ENCODE measurements at places on chromosomes 4 and X.
A peak's percentile ranks its signal among the peaks of the same experiment; 100 is the strongest.

GRCh38 chr4:40990899-40991265, 223.5 kb downstream of the APBB2 start:
- no peak for DNase-seq

GRCh38 chr4:17769406-17770174, 11.8 kb downstream of the FAM184B start:
- no peak for DNase-seq

DNA sequence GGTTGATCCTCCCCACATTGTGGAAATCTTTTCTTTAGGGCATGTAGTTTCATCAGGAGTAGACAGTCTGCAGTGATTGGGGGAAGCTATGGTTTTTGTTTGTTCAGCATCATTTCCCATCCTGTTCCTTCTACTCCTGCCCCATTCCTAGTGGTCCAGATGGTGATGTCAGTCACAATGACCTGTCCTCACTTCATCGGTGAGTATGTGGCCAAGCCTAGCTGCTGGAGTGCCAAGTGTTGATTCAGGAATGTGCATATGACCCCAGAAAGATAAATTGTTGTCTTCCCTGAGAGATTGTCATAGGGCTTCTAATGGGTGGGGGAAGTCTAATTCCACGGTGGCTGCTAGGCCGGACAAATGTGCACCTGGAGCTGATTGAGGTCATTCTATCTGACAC, 130.6 kb upstream of the FAT1 start:
- DNase-seq = no peak

GRCh38 chrX:40169193-40170101, 71.7 kb upstream of the BCOR start:
- DNase-seq = peak; percentile 90

- no peak for DNase-seq
These were observed 218.3 kb upstream of the HAND2 start for GRCh38 chr4:173748353-173748752.

GRCh38 chr4:145639186-145639698, 20.1 kb downstream of the MMAA start:
- no peak for DNase-seq

DNA sequence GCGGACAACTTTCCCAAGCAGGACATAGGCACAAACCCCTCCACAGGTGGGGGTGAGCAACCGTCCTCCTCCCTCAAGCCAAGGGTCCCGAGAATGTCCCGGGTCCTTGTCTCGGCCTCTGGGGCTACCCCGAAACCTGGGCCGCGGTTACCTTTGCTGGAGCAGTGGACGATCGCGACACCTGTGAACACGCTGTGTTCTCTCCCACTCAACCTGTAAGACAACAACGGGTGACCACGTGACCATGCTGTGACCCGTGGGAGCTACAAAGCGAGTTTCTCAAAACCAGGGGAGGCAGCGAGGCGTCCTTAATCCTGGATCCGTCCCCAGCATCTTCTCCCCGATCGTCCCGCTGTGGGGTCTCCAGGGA, 17.9 kb downstream of the ASMTL start:
- peak; percentile 59 for DNase-seq

- no peak for DNase-seq
These were observed 5.0 kb downstream of the PLP2 start for GRCh38 chrX:49176421-49177326.

DNA sequence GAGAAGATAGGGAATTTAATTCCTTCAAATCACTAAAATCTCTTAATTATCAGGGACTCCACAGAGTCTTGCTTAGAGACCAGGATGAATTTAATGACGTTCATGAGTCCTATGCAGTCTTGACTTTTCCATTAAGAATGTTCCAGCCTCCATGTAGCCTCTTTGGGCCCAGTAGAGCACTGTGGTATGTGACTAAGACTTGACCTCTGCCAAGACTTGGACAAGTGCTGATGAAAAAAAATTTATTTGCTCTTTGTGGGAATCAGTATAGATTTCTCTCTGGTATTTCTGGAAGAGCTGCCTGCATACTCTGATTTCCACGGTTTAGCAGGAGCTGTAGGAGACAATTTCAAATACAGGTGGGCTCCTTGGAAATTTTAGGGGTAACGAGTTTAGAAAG, 40.6 kb downstream of the CHRDL1 start:
- DNase-seq = no peak

DNA sequence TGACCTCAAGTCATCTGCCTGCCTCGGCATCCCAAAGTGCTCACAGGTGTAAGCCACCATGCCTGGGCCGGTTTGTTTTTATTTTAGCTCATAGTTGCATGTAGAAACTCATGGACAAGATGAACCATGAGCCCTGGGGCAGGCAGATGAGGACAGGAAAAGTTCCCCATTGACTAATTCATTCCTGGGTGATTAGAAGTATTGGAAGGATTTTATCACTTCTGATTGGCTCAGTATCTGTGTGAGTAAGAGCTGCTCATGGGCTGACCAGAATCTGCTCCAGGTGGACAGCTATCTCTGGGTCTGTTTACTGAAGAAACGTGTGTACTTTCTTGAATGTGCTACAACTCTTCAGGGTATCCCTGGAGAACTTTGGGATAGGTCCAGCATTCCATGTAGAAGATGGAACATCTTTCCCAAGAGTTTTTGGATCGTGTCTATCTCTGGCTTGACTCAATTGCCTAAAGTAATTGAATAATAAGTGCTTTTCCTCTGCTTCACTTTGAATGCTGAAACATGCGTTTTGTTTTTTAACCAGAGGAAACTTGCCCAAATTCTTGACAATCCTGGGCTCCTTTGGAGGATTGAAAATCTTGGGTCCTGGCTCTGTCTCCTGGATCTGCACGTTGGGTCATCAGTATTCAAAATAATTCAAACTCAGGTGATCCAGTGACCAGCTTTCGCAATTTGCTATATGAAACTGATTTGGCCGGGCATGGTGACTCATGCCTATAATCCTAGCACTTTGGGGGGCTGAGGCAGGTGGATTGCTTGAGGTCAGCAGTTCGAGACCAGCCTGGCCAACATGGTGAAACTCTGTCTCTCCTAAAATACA, 88.6 kb upstream of the DHRSX start:
- no peak for DNase-seq

GRCh38 chr4:188984518-188984917, 845.3 kb downstream of the TRIML1 start:
- DNase-seq = no peak

DNA sequence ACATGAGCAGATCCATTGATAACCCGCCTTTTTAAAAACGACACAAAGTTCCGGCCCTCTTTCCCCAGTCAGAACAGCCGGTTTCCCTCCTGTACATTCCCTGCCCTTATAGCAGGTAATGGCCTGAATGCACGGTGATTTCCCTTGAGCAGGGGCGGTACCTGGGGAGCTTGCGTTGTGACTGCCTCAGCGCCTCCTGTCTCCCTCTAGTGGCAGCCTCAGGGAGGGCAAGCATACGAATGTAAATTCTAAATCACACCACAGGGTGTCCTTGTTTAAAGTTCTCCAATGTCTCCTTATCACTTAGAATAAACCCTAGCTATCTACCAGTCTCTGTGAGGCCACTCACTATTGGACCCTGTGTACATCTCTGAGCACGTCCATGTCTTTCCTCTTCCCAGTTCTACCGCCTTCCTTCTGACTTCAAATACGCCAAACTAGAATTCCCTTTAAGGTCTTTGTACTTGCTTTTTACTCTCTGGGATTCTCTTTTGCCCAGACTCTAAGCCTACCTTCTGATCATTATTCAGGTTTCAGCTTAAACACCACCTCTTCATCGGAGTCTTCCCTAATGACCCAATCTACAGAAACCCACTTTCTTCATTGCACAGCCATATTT, 18.4 kb upstream of the LDB2 start:
- peak; percentile 86 for DNase-seq

GRCh38 chrX:39253551-39253950, 452.3 kb downstream of the MID1IP1 start:
- no peak for DNase-seq

DNA sequence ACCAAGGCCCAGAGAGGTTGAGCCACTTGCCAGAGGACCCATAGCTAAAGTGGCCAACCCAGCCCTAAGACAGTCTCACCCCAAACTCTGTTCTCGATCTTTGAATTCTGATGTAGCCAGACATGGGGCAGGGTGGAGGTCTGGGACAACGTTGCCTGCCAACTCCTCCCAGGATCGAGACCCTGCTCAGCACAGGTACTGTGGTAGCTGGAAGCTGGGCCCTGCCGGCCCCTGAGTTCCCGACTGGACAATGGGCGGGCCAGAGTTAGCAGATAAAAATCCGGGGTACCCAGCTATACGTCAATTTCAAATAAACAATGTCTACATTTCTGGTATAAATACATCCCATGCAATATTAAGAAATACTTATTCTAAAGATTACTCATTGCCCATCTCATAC, 35.3 kb downstream of the ADRA2C start:
- DNase-seq = no peak

GRCh38 chr4:94400191-94400590, 51.6 kb upstream of the PDLIM5 start:
- DNase-seq = no peak

- DNase-seq = no peak
These were observed 56.2 kb downstream of the SMIM20 start for GRCh38 chr4:25970226-25970675.

DNA sequence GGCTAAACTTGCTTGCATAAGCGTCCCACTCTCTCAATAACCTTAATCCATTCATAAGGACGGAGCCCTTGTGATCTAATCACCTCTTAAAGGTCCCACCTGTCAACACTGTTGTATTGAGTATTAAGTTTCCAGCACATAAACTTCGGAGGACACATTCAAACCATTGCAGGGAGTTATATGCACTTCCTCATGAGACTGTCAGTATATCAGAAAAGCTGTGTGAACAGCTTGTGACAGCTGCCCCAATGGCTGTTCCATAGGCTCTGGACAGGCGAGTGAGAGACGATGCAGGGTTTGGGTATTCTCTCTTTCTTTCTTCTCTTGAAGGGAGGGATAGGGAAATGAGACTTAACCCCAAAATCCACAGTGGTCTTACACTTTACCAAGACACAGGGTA, 64.2 kb upstream of the RPL34 start:
- DNase-seq = no peak

GRCh38 chr4:99564921-99565320, 1.1 kb upstream of the TRMT10A start:
- DNase-seq = no peak

Data from activated effector memory CD4-positive, alpha-beta T cell treated with anti-CD3 and anti-CD28 coated beads, Interleukin-2, amount 50 U/mL, for 16 hours (primary cell).